Mucosa of descending colon (tissue), 3 donors: ENCODE measurements at places on chromosomes 7 and 10. TPM values are rescaled to one million over a fixed set of nuclear protein-coding genes. Genes with fewer than 3 reads are reported as not detected.
A peak's percentile ranks its signal among the peaks of the same experiment; 100 is the strongest.

GRCh38 chr7:34747176-34747781, 89.3 kb downstream of the NPSR1 start:
- no peak for DNase-seq

DNA sequence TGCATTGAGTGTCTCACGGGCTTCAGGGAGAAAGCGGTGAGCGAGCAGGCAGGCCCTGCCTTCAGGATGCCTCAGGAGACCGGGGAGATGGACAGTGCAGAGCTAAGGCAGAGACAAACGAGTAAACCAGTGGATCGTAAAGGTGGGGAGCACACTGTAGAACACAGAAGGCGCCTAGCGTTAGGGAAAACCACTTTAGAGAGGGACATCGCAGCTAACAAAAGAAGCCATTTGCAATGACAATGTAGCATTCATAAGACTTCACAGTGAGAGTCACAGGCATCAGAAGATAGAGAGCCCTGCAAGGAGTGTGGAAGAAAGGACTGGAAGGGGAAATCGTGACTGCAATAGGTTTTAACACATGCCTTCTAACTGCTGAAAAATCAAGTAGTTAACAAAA, 54.9 kb upstream of the TMEM273 start:
- DNase-seq: no peak

GRCh38 chr10:986137-986825, 2.0 kb upstream of the GTPBP4 start:
- no peak for DNase-seq

DNA sequence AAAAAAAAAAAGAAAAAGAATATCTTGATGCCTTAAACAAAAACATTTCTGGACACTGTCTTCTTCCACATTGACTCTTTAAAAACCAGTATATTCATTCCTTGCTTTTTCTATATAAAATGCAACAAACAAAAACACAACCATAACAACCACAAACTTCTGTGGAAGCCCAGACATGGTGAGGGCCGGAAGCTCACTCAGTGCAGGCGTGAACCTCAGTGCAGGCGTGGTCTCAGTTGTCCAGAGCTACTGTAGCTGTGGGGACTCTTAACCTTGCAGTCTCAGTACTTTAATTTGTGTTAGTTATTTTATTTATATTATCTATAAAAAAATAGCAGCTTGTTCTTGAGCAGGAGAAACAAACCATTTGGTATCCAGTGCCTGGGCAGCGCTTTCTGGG, 131.8 kb downstream of the DOCK1 start:
- DNase-seq: no peak

DNA sequence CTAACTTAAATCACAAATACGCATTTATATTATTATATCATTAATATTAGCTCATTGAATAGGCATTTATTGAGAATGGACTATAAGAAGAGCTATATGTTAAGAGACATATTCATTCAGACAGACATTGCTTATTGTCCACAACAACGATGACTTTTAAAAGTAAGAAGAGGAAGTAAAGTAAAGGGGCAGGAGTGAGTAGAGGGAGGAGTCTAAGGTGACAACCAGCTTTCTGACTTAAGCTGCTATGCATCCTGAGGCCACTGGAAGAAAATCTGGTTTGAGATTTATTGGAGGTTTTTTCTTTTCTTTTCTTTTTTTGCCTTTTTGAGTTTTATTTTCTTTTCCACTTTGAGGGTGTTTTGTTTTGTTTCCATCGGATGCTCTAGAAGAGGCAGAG, 723.5 kb downstream of the GRM8 start:
- DNase-seq: no peak

GRCh38 chr7:107506674-107507339, 37.0 kb downstream of the GPR22 start:
- DNase-seq: peak; percentile 88

GRCh38 chr10:3401491-3401938, 228.9 kb upstream of the PITRM1 start:
- DNase-seq: no peak

DNA sequence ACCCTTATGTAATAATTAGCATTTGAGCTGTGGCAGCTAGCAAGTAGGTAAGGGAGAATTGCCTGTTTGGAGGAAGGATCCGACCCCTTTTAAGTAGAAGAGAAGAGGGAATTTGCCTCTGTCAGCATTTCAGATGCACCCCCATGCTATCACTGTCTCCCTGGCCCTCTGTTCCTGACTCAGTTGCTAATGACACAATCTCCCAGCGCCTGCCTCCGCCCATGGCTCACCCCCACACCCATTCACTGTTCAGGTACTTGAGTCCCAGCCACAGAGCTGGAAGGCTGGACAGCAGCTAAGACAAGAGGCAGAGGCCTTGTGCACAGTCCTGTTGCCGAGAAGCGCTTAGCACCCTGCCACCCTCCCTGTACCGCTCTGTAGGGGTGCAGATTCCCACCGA, 512.3 kb upstream of the GALNT17 start:
- no peak for DNase-seq

DNA sequence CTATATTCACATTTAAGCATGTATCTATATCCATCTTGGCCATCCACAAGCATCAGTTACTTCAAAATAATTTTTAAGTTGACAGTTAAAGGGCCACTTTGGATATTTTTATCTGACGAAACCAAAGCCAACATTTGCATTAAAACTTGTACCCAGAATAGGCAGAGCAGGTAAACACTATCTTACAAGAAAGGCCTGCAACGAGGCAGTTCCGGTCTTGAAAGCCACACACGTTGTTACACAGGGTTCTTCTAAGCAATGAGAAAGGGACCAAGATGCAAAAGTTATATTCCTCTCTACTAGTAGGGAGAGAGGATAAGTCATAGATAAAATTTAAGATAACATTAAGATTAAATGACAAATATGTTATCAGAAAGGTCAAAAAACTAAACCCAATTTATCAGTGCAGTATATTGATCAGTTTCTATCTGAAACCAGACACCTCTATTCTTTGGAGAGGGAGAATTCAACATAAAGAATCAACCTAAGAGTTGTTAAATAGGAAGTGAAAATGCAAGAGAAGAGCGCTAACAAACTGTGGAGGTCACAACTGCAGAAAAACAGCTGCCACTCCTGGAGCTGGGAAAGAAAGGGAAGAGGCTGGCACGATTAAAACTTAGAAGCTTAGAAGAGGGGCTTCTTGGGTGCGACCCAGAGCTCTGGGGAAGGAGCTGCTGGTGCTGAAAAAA, 701.3 kb downstream of the TNS3 start:
- DNase-seq: no peak

DNA sequence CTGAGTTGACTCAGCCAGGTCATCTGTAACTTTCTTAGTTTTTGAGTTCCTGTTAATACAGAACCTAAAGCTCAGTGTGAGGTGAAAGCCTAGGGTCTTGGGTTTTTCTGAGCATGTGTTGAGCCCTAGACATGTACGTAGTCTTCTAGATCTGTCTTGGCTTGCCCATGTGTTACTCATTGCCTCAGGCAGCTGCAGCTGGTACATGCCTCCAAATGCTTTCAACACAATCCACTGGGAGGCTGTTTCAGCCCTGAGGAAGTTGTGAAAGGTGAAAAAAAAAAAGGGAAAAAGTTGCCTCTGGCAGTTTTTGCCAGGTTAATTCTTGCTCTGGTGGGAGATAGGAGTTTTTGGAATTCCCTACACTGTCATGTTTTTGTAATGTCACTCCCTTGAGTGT, 134.6 kb downstream of the RNF216 start:
- no peak for DNase-seq

Gene NKX2-3
- total RNA-seq: 4.9 TPM

Gene PTPN20
- 1.7 TPM for total RNA-seq
